ENCODE measurements at places on chromosomes 2 and 18.

DNA sequence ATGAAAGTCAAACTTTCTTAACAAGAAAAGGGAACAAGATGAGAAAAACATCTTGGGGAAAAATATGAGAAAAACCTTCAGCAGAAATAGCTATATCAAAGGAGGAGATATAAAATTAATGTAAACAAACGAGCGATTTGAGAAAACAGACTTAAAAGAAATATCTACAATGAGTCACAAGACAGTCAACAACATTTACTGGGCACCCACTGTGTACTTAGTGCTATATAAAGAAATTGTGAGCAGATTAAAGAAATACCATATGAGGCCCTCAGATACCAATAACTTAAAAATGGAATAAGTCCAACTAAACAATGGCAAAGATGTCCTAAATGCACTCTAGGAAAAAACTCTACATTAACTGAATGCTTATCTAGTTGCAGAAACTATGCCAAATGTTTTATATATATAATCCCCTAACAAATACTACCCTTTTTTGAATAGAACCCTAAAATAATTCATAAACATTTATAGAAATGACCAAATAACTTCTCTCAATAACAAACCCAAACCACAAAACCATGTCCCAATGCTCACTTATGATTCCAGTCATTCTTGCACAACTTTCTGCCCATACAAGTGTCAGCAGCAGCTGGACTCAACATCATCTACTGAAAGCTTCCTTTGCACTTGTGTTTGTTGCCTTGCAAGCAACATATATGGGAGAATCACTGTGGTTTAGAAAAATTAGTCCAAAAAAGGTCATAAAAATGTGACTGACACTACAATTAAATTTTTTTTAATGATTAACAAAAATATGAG lies 83.5 kb downstream of the COBLL1 start:
- DNase-seq, result no peak

- no peak for DNase-seq
These were observed 77.0 kb downstream of the NRP2 start for GRCh38 chr2:205759257-205759656.

DNA sequence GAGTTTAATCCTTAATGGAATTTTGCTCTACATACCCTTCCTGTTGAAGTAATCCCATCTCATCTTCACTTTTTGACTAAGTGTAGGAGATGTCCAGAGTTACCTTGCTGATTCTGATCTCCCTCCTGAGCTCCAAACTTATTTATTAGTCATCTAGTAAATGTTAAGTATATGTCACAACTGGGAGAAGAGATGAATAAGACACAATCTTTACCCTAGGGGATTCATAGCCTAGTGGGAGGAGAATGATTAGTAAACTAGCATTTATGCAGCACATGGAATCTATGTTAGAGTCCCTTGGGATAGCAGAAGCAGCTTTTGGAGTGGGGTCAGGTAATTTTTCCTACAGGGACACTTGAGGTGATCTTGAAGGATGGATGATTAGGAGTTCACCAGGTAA lies 20.7 kb downstream of the ACVR2A start:
- no peak for DNase-seq

- DNase-seq, result no peak
These were observed 47.2 kb downstream of the VAPA start for GRCh38 chr18:9961041-9961440.

- DNase-seq, result no peak
These were observed 1491.0 kb upstream of the PIK3C3 start for GRCh38 chr18:40464032-40464431.

GRCh38 chr2:239386001-239386670 lies 14.7 kb downstream of the HDAC4 start:
- DNase-seq, result no peak

GRCh38 chr2:12071318-12071717 lies 324.9 kb downstream of the LPIN1 start:
- DNase-seq, result no peak

- no peak for DNase-seq
These were observed 20.0 kb downstream of the ZNF532 start for GRCh38 chr18:58884680-58885079.

DNA sequence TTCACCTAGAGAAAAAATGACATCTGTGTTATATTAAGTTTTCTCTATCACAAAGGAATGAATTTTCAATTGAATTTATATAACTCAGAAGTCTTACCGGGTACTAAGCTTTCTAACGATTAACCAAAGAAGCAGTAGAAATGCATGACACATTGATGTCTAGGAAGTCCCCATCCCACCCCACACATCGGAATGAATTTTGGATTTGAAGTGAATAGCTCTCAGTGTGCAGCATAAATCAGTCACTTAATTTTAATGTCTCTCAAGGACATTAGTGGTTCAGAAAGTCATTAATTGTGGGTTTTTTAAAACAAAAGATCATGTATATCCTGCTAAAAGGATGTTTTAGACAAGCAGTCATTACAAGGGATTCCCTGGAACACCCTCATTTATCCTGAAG lies 141.4 kb upstream of the PIEZO2 start:
- no peak for DNase-seq

DNA sequence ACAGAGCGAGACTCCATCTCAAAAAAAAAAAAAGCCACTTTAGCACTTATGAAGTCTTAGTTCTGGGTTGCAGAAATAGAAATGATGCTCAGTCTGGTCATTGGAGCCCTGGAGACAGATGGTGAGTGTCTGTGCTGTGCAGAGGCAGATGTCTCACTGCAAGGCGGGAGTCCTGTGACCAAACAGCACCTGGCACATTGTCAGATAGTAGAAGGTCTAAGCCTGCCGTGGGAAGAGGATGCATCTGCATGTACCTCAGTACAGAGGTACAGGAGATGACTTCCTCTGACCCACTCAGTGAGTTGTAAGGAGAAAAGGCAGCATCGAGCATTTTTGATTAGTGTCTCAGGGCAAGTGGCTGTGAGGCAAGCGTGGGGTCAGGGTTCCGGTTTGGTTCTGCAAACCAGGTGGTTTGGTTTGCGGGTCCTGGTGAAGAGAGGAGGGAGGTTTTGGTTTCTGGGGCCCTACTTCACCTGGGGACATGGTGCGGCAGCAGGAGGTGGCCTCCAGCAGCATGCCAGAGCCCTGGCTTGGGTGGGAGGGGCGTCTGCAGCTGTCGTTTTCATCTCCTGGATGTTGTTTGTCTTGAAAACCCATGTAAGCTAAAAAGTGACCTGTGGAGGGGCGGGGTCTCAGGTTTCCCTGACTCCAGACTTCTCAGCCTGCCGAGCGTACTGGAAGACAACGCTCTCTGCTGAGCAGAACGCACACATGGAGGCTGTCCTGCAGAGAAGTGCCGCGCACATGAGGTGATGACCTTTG lies 3.8 kb downstream of the RBFA start:
- DNase-seq, result no peak

DNA sequence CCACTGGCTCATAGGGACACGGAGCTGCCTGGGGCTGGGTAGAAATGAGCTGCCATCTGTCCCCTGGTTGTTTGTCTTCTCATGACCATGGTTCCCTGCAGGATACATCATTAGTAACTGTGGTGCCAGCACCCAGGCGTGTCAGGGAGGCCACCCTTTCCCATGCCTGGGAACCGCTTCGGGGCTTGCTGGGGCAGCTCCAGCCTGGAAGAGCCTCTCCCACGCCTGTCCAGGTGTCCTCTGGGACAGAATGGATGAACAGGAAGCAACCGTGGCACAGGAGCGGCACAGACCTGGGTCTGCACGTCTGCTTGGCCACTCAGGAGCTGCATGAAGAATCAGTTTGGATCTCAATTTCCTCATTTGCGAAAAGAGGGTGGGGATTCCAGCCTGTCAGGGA lies 34.8 kb downstream of the SDC1 start:
- no peak for DNase-seq

GRCh38 chr2:173171321-173171720 lies 95.7 kb downstream of the MAP3K20 start:
- no peak for DNase-seq

- no peak for DNase-seq
These were observed 12.5 kb upstream of the PLEKHM3 start for GRCh38 chr2:208037564-208038487.

- DNase-seq, result no peak
These were observed 100.4 kb upstream of the FZD5 start for GRCh38 chr2:207869784-207870778.

DNA sequence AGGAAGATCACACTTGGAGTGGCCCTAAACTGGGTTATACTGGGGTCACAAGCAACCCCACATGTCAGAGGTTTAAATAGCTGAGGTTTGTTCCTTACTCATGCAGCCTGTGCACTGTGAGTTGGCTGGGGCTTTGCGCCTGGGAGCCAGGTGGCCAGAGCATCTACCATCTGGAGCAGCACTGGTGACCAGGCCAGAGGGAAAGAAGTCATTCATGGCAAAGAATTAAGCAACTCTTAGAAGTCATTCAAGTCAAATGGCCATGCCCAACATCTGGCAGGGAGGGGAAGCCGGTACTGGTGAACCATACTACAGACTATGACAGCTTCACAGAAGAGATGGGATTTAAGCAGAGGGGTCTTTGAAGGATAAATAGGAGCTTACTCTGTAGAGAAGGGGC lies 90.7 kb downstream of the POLR1A start:
- no peak for DNase-seq

Data from caudate nucleus (tissue), 63 donors.